HS-27A (cell line): ENCODE measurements at places on chromosomes 3 and 15.

DNA sequence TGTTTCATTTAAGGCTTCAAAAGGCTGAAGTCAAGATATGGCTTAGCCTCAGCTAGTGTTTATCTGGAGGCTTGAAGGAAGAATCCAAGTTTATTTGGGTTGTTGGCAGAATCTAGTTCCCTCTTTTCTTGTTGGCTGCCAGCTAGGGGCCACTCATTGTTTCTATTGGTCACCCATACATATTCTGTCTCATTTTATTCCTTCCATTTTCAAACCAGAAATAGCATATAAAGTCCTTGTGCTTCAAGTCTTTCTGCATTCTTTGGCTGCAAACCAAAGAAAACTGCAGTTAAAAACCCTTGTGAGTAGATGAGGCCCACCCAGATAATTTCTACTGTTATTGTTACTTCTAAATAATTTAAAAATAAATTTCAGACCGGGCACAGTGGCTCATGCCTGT, 301.7 kb downstream of the OXSM start:
- DNase-seq, result no peak

DNA sequence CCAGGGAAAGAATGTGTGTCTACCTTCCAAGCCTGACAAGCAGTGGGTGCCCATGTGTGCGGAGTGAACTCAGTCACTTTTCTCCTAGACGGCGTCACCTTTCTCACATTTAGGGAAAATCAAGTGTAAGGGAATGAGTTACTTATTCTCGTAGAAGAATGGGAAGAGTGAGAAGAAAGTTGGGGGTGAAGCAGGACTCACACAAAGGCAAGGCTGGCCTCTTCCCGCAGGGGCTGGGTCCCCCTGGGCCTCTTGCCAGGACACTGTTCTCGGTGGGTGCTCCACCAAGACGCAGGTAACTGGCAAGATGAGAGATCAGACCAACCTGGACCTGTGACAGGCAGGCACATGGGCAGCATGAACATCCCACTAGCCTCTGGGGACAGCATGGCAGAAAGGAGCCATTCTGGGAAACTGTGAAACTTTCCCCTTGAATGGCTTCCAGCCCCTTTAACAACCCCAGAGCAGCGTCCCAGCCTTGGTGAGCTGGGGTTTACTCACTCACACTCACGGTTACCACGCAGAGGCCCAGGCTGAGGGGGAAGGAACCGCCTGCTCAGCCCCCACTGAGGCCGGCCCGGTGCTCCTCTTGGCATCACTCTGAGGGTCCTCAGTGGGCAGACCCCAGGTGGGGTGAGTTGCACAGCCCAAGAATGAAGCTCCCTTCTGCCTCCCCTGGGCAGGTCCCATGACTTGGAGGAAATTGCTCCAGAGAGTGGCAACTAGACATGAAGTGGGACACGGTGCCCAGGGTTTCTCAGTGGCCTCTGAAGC, 15.0 kb upstream of the SRP14 start:
- DNase-seq, result no peak

- DNase-seq, result no peak
Measured at GRCh38 chr3:105365081-105365390, 1.7 kb upstream of the ALCAM start.

- DNase-seq, result no peak
Measured at GRCh38 chr15:66229790-66230465, 23.6 kb downstream of the MEGF11 start.

- DNase-seq, result peak; percentile 22
Measured at GRCh38 chr3:68972358-68972979, 40.1 kb upstream of the TAFA4 start.

GRCh38 chr3:179292450-179292849, 30.4 kb upstream of the ZNF639 start:
- DNase-seq, result no peak

DNA sequence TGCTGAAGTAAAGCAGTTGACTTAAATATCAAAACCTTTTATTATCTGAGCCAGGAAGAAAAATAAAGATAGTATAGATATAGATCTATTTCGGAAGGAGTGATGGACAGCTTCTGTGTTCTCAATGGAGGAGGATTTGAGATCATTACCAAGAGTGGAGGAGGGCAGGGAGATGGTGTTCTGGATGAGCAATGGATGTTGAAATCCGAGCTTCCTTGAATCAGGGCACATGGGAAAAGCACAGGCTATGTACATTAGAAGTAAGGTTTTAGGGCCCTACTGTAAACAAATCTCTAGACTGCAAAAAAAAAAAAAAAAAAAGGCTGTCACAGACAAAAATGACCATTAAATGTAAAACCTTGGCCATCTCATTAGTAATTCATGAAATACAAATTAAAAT, 43.2 kb downstream of the GTPBP8 start:
- no peak for DNase-seq

- no peak for DNase-seq
Measured at GRCh38 chr3:156658732-156659090, 15.7 kb upstream of the TIPARP start.

GRCh38 chr15:80450811-80451321, 46.7 kb downstream of the ARNT2 start:
- no peak for DNase-seq

GRCh38 chr15:34583399-34584329, at the start of gene GOLGA8B:
TSS of gene GOLGA8B (minus strand) at chr15:34583651. CDS start at chr15:34535912, 47,739 bp downstream.
- peak; percentile 17 for DNase-seq

GRCh38 chr3:46693892-46694226, 380 bp upstream of the ALS2CL start:
- DNase-seq, result no peak

DNA sequence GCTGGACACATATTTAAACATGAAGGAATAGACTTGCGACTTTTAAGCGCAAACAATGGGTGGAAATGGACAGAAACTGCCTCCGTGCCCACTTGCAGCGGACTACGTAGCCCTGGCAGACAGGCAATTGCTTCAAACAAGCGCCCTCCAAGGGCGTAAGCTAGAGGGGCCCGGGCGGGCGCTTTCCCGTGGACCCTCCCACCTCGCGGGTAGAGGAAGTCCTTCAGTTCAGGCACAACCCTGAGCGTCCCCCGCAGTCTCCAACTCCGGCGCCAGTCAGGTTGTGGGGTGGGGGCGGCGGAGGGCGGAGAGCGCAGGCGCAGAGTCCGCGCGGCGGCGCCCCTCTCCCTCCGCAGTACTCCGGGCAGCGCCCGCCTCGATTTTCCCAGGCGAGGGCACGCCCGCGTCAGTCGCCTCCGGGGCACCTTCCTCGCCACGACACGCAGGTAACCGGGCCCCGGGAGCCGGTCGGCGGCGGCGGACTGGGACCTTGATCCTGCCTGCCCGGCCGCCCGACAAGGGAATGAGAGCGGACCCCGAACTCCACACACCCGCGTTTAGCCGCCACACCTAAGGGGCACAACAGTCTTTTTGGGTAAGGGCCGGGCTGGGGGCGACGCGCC, at the start of gene SLC35G2:
TSS of gene SLC35G2 (plus strand) at position 358 of the 623 bp plus-strand sequence. CDS start 35,335 bp downstream, outside the sequence.
- no peak for DNase-seq

- DNase-seq, result no peak
Measured at GRCh38 chr3:128151758-128152274, 1.5 kb upstream of the EEFSEC start.

DNA sequence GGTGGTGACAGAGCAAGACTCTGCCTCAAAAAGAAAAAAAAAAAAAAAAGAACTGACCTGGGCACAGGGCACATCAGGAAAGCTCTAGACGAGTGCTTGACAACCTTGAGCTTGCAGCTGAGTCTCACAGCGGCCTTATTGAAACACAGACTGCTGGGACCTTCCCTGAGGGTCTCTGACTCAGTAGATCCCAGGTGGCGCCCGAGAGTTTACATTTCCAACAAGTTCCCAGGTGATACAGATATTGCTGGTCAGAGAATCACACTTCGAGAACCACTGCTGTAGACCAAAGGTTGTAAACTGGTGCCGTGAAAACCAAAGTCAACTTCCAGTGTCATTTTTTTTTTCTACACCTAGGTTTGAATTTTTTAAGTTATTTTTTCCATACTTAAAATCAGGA, 573.2 kb upstream of the MDFIC2 start:
- no peak for DNase-seq

- no peak for DNase-seq
Measured at GRCh38 chr3:63364910-63365309, 86.8 kb downstream of the SYNPR start.

- DNase-seq, result no peak
Measured at GRCh38 chr15:92124657-92125010, 269.0 kb upstream of the ST8SIA2 start.

- no peak for DNase-seq
Measured at GRCh38 chr3:4225005-4225471, 78.1 kb upstream of the SETMAR start.

DNA sequence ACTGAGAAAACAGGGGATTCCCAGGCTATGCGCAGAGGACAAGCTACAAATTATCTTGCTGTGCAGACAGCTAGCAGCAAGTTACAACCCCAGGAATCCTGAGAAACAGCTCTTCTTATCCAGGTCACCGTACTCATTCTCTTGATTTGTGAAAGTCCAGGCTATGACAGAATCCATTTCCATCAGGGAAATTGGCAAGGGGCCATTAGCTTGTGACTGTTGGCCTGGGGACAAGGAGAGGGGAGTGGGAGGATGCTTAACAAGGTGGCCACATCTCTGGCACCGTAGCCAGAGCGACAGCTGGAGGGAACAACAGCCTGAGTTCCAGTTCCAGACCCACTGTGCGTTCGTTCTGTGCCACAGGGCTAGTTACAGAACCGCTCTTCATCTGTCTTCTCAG, 44.9 kb upstream of the PLXNA1 start:
- no peak for DNase-seq

DNA sequence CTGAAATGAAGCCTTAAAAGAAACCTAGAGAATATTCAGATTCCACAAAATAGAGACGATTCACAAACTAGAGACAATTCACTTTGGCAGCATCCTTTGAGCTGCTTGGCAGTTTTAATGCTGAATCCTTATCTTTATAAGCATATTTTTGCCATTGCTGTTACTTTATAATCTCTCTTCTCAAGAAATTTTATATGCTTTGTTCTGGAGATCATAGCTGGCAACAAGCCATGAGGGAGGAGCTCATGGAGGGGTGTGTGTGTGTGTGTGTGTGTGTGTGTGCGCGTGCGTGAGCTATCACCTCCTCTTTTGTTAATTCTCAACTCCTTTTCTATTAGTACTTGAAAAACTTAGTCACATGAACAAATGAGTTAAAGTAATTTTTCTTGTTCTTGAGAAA, 495.0 kb upstream of the RGMA start:
- DNase-seq, result no peak

GRCh38 chr3:52730681-52731080, 24.8 kb downstream of the SPCS1 start:
- no peak for DNase-seq

- no peak for DNase-seq
Measured at GRCh38 chr3:105865867-105866350, 2.9 kb downstream of the CBLB start.

- DNase-seq, result no peak
Measured at GRCh38 chr15:38671675-38672254, 107.2 kb upstream of the RASGRP1 start.

GRCh38 chr3:74390121-74390877, 224.2 kb downstream of the CNTN3 start:
- no peak for DNase-seq

DNA sequence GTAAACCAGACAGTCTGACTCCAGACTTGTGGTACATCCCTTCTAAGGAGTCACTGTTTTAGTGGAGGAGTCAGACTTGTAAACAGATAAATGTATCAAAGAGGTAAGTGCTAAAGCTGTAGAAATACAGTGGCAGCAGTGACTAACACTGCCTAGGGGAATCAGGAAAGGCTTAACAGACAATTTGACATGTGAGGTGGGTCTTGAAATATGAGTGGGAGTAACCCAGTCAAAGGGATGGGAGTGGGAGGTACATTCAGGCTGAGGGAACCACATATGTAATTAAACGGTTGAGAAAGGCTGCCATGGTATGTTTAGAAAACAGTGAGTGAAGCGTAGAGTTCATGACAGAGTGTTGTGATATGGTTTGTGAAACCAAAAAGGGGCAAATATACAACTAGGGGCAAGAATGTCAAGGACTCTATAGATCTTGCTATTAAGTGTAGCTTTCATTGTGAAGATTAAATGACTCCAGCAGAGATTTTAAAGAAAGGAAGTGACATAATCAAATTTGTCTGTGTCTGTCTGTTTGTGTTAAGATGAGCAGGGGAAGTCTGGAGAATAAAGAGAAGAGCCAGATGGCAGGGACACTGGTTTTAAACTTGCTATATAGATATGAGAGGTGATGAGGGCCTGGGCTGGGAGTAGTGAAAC, 11.2 kb upstream of the ALCAM start:
- no peak for DNase-seq

GRCh38 chr15:76972389-76973361, 22.3 kb upstream of the PSTPIP1 start:
- no peak for DNase-seq

- no peak for DNase-seq
Measured at GRCh38 chr15:87604857-87605446, 651.6 kb downstream of the NTRK3 start.

GRCh38 chr3:131360191-131360755, 21.3 kb upstream of the NUDT16 start:
- DNase-seq, result no peak

- no peak for DNase-seq
Measured at GRCh38 chr15:79887054-79887930, 9.5 kb downstream of the MTHFS start.

DNA sequence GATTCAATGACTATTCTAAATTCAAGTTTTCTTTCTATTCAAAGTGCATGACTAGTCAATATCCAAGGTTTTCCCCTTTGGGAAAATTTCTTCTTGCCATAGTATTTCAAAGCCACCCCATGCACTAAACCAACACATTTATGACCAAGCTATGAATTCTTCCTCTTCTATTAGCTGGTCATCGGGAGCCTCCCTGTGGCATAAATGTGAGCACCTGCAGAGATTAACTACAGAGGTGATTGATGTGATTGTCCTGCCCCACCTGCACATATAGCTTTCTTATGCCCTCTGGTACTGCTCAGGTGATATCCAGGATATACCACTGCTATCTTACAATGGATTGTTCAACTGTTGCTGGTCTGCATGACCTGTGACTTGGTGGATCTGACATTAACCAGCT, 694.9 kb downstream of the ZBBX start:
- DNase-seq, result no peak

DNA sequence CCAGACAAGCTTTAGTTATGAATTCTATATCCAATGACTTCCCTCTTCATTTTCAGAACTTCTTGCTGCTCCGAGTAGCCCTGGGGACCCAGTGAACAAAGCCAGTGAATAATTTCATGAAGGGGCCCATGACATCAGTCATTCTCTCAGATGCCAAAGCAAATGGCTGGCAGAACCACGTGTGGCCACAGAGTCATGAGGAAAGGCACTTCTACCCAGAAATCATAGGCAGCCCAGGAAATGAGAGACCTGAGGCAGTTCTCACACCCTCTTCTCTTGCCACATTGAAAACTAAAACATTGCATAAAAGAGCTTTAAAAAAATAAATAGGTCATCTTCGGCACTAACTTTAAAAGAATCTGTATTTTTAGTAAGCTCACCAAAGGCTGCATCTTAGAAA, 4.3 kb upstream of the UACA start:
- no peak for DNase-seq

DNA sequence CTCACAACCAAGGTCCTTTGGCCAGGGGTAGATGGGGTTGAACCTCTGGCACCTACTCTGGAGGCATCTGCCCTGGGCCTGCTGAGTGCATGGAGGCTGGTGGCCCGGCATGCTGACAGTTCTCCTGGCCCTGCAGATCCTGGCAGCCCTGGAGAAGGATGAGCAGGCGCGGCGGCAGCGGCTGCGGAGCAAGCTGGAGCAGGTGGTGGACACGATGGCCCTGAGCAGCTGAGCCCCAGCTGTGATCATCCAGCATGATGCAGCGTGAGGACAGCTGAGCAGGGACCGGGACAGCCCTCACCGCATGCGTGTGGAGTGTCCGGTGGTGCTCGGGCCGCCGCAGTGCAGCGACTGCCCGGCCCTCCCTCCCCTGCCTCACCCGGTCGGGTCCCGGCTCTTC, 50.9 kb downstream of the PLXNA1 start:
- DNase-seq, result no peak

GRCh38 chr15:31367021-31367729, 40.5 kb downstream of the KLF13 start:
- DNase-seq, result no peak
